Activated CD8-positive, alpha-beta memory T cell treated with anti-CD3 and anti-CD28 coated beads, Interleukin-2, amount 10 ng/mL, durations not matched to agents 7 days and 5 days (primary cell): ENCODE measurements at places on chromosomes 16 and 17.

DNA sequence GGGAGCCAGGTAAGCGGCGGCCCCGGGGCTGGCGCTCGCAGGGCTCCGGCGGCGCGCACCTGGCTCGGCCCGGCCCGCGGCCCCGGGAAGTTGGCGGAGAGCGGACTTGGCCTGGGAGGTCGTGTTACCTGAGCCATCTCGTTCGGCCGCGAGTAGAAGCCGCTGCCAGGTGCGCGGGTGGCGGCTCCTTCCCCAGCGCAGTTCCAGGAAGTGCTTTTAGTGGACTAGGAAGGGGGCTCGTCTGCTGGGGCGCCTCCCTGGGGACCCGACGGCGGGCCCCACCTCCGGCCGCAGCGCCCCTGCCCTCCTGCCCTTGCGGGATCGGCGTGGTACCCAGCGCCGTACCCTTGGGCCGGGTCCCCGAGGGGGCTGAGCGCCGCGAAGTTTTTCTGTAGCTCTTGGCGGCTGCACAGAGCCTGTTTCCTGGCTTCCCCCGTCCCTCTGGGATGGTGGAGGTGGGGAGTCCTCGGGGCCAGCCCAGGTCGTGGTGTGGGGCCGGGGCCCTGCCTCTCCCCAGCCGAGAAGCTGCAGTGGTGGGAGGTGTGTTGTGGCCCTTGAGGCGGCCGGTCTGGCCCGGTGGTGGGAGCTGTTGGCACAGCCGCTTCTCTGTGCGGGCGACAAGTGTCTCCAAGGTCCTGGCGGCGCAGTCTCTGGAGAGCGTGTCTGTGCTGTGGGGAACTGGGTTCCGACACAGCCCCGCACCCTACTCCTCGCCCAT, 96.9 kb downstream of the RAB11FIP4 start:
- peaks cover 55% of the 10 kb centered on the region for H3K4me1 ChIP-seq
- peak overlapping the region; percentile 84 for H3K4me3 ChIP-seq
- no peaks in the 10 kb centered on the region for H3K27me3 ChIP-seq
- peak overlapping the region; percentile 81 for H3K27ac ChIP-seq
- H3K36me3 ChIP-seq: peaks cover 1% of the 10 kb centered on the region
- DNase-seq: peak; percentile 52

- no peak overlapping the region for H3K4me3 ChIP-seq
- H3K27ac ChIP-seq: no peak overlapping the region
- no peaks in the 10 kb centered on the region for H3K4me1 ChIP-seq
Measured at GRCh38 chr16:13130586-13130985, 229.2 kb downstream of the SHISA9 start.

DNA sequence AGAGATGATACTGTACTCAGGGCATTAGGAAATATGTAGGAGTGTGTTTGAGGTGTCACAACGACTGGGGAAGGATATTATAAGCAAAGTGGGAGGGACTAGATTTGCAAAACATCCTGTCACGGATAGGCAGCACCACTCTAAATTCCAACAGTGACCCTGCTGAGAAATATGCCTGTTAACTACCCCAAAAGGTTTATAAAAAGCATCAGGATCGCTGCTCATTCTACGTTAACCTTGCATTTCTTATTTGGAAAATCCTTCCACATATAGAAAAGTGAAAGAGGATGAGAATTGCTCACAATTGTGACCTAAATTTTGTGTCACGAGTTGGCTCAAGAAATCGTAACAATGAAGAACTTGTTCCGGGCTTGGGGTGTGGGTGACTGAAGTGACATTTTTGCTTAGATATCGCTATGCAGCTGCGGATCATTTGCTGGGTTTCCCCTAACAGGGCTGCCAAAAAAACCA, 51.6 kb downstream of the N4BP1 start:
- DNase-seq: no peak
- no peaks in the 10 kb centered on the region for H3K27me3 ChIP-seq
- H3K4me1 ChIP-seq: peaks cover 80% of the 10 kb centered on the region
- H3K27ac ChIP-seq: peak overlapping the region; percentile 70

GRCh38 chr16:12314653-12315185, 338.2 kb downstream of the SNX29 start:
- no peak for DNase-seq
- no peak overlapping the region for H3K4me3 ChIP-seq
- no peaks in the 10 kb centered on the region for H3K27me3 ChIP-seq
- no peaks in the 10 kb centered on the region for H3K36me3 ChIP-seq

GRCh38 chr16:4686497-4687210, 6.7 kb upstream of the NUDT16L1 start:
- DNase-seq: no peak
- H3K27ac ChIP-seq: no peak overlapping the region
- no peaks in the 10 kb centered on the region for H3K27me3 ChIP-seq
- no peak overlapping the region for H3K4me3 ChIP-seq

- no peak overlapping the region for H3K27ac ChIP-seq
- DNase-seq: no peak
- no peak overlapping the region for H3K4me3 ChIP-seq
- H3K27me3 ChIP-seq: peaks cover 4% of the 10 kb centered on the region
- H3K36me3 ChIP-seq: peaks cover 18% of the 10 kb centered on the region
Measured at GRCh38 chr17:32584792-32585191, 98.0 kb downstream of the CDK5R1 start.

DNA sequence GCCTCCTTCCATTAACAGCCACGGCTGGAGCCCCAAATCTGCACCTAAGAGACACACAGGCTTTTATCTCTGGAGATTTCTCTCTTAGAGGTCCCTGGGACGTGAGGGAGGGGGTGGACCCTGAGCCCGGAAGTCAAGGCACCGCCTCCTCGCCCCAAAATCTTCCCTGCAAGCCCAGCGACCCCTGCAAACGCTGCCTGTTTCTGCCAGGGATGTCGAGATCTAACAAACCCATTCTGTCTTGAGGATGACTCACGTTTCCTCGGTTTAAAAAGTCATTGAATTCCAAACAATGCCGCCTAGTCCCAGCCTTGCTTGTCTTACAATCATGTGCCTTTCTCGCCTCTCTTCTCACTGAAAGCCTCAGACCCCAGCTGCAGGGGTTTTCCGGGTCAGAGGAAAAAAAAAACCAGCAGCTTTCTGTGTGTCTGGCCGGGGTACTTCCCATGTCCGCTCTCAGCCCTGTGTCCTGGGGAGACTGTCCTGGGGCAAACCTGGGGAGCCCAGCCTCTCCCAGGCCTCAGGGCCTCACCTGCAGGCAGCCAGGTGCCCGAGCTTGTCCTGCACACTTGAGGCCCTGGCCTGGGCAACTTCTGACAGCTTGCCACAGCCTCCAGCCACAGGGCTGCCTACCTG, 15.4 kb downstream of the ARL2BP start:
- no peaks in the 10 kb centered on the region for H3K27me3 ChIP-seq
- DNase-seq: no peak
- peaks cover 11% of the 10 kb centered on the region for H3K4me1 ChIP-seq
- no peak overlapping the region for H3K4me3 ChIP-seq

DNA sequence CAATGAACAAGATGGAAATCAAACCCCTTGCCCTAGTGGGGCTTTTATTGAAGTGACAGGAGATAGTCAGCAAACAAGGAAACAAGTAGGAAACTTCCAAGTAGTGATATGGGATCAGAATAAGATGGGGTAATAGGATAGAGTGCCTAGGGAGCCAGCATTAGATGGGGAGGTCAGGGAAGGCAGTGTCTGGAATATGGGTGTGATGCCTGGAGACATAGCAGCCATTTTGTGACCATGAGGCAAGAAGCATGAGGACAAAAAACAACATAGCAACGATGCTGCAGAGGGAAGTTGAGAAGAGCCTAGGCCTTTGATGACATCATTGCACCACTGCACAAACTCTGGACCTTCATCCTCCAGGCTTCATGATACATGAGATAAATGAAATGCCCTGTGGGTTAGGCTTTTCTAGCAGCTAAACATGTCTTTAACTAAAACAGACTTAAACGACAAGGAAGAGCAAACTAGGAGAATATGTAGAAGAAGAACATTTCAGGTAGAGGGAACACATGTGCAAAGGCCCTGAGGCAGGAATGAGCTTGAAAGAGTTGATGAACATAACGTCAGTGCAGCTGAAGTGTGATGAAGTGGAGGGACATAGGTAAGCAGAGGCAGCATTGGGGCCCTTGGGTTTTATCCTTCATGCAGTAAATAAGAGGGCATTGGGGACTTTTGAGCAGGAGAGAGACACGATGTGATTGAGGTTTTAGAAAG, 18.2 kb upstream of the TMEM11 start:
- peaks cover 9% of the 10 kb centered on the region for H3K36me3 ChIP-seq
- no peak for DNase-seq
- no peaks in the 10 kb centered on the region for H3K4me1 ChIP-seq
- H3K27ac ChIP-seq: no peak overlapping the region
- no peak overlapping the region for H3K4me3 ChIP-seq

GRCh38 chr16:3825103-3825502, 55.4 kb downstream of the CREBBP start:
- H3K27me3 ChIP-seq: peaks cover 4% of the 10 kb centered on the region
- DNase-seq: no peak
- no peak overlapping the region for H3K27ac ChIP-seq
- H3K4me3 ChIP-seq: no peak overlapping the region
- peaks cover 50% of the 10 kb centered on the region for H3K4me1 ChIP-seq

GRCh38 chr17:10149573-10150399, 48.6 kb downstream of the GAS7 start:
- H3K36me3 ChIP-seq: no peaks in the 10 kb centered on the region
- no peak overlapping the region for H3K27ac ChIP-seq
- H3K27me3 ChIP-seq: peaks cover 20% of the 10 kb centered on the region
- H3K4me1 ChIP-seq: peaks cover 12% of the 10 kb centered on the region

GRCh38 chr17:81866440-81867169, 4.5 kb downstream of the ARHGDIA start:
- H3K4me3 ChIP-seq: no peak overlapping the region
- no peaks in the 10 kb centered on the region for H3K27me3 ChIP-seq
- peaks cover 48% of the 10 kb centered on the region for H3K4me1 ChIP-seq
- no peak for DNase-seq
- H3K27ac ChIP-seq: peak overlapping the region; percentile 73
- peaks cover 28% of the 10 kb centered on the region for H3K36me3 ChIP-seq

GRCh38 chr16:528111-529011, 849 bp downstream of the CAPN15 start:
- peak; percentile 69 for DNase-seq
- H3K4me3 ChIP-seq: peak overlapping the region; percentile 92
- peaks cover 2% of the 10 kb centered on the region for H3K36me3 ChIP-seq
- H3K4me1 ChIP-seq: peaks cover 46% of the 10 kb centered on the region

DNA sequence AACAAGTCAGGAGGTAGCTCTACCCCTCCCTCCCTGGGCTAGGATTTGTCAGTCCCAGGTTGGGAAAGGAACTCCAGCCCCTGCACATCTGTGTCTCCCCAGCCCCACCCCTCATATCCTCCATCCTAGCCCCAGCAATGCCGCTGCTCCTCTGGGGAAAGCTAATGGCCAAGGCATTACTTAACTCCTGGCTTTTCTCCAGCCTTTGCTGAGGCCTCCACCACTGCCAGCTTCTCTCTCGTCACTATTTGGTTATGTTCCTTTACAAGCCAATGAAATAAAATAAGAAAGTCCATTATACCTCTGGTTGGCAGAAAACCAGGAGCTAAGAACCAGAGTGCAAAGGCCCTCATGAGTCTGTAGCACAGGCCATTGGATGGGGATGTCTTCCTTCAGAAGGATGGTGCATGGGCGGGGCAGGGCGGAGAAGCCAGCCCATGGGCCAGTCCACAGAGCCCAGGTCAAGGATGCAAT, 171.0 kb downstream of the CCDC182 start:
- H3K4me3 ChIP-seq: no peak overlapping the region
- H3K27me3 ChIP-seq: no peaks in the 10 kb centered on the region
- no peak overlapping the region for H3K27ac ChIP-seq
- no peaks in the 10 kb centered on the region for H3K36me3 ChIP-seq
- no peaks in the 10 kb centered on the region for H3K4me1 ChIP-seq
- DNase-seq: no peak

DNA sequence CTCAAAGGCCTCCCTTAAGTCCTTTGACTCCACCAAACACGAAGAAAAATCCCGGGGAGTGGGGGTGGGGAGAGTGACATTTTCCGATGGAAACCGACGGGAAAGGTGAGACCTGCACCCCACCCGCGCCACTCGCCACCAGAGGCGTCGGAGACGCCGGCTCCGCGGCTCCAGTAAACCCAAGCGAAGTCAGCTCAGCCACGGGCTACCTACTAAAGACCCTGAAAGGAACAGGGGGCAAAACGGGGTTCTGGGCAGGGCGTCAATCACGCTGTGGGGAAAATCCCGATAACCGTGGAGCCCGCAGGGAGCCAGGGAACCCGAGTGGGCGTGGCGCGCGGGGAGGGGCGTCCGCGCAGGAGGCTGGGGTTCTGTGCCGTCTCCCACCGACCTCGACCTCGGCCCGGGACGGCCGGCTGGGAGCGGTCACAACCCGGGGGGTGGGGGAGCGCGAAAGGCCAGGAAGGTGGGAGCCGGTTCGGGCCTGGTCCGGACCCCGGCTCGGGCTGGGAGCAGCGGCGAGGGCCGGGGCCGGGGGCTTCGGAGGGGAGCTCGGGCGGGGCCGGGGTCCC, 565 bp downstream of the WDR45B start:
- peaks cover 16% of the 10 kb centered on the region for H3K4me1 ChIP-seq
- peak; percentile 59 for DNase-seq
- peaks cover 16% of the 10 kb centered on the region for H3K36me3 ChIP-seq
- H3K27ac ChIP-seq: peak overlapping the region; percentile 76
- peak overlapping the region; percentile 77 for H3K4me3 ChIP-seq
- H3K27me3 ChIP-seq: peaks cover 2% of the 10 kb centered on the region

DNA sequence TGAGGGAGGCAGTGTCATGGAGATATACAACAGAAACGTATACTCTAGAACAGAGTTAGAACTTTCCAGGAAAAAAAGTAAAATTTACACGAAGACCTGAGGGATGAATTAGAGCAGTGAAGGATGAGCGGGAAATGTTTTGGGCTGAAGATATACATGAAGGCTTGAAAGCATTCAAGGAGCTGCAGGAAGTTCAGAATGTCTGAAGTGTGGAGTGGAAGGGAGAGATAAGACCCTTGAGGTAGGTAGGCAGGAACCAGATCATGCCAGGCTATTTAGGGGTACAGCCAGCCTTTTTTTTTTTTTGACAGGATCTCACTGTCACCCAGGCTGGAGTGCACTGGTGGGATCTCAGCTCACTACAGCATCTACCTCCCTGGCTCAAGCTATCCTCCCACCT, 3.2 kb upstream of the NLK start:
- H3K4me3 ChIP-seq: no peak overlapping the region
- H3K27me3 ChIP-seq: peaks cover 4% of the 10 kb centered on the region
- peaks cover 33% of the 10 kb centered on the region for H3K4me1 ChIP-seq
- H3K36me3 ChIP-seq: peaks cover 13% of the 10 kb centered on the region
- DNase-seq: no peak

GRCh38 chr17:78613416-78613815, 36.2 kb upstream of the DNAH17 start:
- H3K4me1 ChIP-seq: no peaks in the 10 kb centered on the region
- no peak overlapping the region for H3K4me3 ChIP-seq
- H3K27ac ChIP-seq: no peak overlapping the region
- H3K27me3 ChIP-seq: peaks cover under 1% of the 10 kb centered on the region
- H3K36me3 ChIP-seq: no peaks in the 10 kb centered on the region
- DNase-seq: no peak

GRCh38 chr17:81295676-81296381, 722 bp upstream of the SLC38A10 start:
- peak overlapping the region; percentile 95 for H3K27ac ChIP-seq
- H3K4me1 ChIP-seq: peaks cover 35% of the 10 kb centered on the region
- peak overlapping the region; percentile 99 for H3K4me3 ChIP-seq
- peaks cover 13% of the 10 kb centered on the region for H3K36me3 ChIP-seq
- DNase-seq: peak; percentile 64

- H3K4me1 ChIP-seq: peaks cover 24% of the 10 kb centered on the region
- H3K36me3 ChIP-seq: peaks cover 5% of the 10 kb centered on the region
- H3K4me3 ChIP-seq: no peak overlapping the region
- H3K27me3 ChIP-seq: no peaks in the 10 kb centered on the region
Measured at GRCh38 chr17:17084941-17085340, 42.7 kb downstream of the MPRIP start.
